ENCODE measurements at places on chromosomes 2 and 18.

GRCh38 chr2:215188078-215188477, 49.7 kb upstream of the ABCA12 start:
- no peak for DNase-seq

GRCh38 chr2:55771612-55772011, 78.0 kb upstream of the PNPT1 start:
- DNase-seq = no peak

DNA sequence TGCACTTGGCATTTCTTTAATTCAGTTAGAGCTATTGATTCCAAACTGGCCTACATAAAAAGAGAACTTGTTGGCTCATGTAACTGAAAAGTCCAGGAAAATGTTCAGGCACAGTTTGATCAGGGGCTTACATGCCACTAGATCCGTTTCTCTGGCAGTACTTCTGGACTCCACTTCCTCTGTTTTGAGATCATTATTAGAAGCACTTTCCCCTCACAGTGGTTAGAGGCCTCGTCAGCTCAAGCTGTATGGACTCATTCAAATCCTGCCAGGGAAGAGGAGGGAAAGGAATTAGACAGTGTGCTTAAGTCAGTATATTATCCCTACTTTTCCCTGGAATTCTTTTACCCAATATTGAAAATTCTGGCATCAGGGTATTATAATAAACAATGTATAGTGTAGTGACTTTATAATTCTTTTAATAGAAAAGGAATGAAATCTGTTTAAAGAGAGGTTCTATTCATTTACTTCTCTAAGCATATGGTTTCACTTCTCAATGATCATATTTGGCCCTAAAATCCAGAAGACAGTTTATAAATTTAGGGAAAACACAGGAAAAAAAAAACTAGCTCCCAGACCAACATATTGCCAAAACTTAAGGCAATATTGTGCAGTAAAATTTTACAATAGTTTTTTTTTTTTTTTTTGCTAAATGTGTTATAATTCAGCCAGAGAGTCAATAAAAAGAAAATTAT, 92.0 kb downstream of the ARMC9 start:
- DNase-seq = no peak

- no peak for DNase-seq
Measured at GRCh38 chr2:160703648-160704585, 210.3 kb upstream of the RBMS1 start.

- DNase-seq = no peak
Measured at GRCh38 chr18:8942021-8942908, 160.2 kb upstream of the NDUFV2 start.

DNA sequence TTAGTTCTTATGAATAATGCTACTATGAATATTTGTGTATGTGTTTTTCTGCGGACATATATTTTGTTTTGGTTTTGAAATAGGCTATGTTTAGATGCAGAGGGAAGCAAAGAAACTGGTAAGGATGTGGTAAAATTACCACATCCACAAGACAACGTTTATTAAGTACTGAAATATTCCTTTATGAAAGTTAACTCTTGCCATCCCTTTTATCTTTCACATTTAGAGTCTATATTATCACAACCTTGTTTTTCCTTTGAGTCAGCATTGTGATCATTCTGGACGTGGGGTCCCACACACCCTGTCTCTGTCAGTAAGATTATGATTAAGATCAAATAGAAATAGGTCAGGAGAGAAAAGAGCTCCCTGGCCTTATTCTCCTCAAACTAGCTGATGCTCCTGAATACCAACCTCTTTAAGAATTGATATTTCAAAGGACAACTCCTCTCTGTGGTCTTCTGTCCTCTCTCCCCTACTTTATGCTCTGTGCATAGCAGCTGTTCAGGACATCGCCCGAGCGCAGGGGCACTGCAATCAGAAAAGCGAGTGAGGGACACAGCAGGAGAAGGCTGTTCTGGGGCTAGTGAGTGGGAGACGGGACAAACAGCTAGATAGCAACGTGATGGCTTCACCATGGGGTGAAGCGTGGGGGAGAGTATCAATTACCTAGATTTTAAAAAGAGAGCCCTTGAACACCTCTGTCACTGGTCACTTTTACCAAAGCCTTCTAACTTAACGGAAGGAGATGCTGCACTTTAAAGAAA, 12.2 kb downstream of the METAP1D start:
- no peak for DNase-seq

DNA sequence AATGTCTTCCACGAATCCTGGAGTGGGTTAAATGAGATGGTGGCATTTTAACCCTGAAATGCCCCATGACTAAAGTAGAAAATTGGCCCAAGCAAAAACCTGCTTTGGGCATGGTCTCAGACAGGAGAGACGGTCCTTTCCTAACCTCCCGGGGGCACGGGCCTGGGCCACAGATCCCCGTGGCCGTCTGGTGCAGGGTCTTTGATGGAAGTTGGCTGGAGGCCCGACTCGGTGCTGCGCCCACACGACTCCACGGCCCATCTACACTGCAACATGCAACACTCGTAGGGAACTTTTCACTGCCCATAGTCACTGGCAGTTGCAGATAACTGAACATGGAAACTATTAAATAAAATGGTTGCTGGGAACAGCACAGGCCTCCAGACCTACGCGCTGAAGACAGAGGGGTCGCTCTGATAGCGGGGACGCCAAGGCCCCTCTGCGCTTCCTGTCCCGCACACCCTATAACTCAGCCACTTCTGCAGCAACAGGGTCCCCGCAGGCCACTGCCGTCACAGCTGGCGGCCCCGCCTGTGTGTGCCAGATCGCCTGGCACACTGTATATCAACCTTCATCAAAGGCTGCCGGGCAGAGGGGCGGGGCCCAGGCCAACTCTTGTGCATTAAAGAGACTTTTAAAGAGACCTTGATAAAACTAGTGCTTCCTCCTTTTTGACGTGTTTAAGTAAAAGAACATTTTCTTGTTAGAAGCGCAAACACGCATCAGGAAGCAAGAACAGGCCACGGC, 214.1 kb downstream of the TWIST2 start:
- no peak for DNase-seq

DNA sequence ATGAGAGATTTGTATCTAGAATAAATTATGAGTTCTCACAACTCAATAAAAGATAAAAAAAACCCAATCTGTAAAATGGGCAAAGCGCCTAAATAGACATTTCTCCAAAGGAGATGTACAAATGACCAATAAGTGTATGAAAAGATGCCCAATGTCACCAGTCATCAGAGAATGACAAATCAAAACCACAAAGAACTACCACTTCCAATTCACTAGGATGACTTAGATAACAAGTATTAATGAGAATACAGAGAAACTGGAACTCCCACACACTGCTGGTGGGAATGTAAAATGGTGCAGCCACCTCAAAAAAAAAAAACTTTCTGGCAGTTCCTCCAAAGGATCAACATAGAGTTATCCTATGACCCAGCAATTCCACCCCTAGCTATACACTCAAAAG, 17.4 kb upstream of the COL6A3 start:
- no peak for DNase-seq

DNA sequence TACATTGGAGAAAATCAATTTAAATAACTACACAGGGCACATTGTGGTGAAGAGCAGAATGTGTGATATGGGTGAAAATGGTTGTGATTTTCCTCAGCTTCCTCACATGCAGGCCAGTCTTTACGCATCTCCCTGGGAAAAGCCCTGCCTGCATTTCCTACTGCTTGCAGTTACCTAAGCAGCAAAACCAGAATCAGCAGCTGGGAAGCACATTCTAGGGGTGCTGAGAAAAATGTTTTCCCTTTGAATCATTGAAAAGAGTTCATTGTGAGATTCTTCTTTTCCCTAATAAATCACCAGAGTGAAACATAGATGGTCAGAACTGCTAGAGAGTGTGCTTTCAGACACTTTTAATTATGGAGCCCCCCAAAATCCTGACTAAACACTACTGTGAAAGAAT, 656.0 kb downstream of the TDRD15 start:
- no peak for DNase-seq

- DNase-seq = no peak
Measured at GRCh38 chr2:48220501-48220900, 309.5 kb upstream of the STON1 start.

DNA sequence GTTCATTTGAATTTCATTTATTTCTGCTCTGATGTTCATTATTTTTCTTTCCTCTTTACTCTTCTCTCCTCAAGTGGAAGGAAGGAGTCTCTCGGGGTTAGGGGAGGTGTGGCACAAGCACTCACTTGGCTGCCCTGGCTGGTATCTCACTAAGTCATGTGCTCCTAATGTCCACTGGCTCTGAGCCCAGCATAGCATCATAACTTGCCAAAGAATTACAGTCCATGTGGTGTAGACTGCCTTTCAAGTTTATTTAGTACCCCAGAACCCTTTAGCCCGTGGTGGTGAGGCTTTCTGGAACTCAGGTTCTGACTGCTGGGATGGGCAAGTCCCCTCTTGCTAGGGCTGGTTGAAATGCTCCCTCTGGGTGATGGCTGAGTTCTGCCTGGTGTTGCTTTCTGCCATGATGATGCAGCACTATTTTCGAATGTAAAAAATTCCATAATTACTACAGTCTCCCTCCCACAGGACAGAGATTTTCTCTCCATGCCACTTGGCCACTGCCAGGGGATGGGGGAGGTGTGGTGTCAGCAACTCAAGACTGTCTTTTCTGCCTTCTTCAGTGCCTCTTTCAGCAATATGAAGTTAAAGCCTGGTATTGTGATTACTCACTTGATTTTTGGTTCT, 22.2 kb downstream of the SPAG16 start:
- DNase-seq = no peak

DNA sequence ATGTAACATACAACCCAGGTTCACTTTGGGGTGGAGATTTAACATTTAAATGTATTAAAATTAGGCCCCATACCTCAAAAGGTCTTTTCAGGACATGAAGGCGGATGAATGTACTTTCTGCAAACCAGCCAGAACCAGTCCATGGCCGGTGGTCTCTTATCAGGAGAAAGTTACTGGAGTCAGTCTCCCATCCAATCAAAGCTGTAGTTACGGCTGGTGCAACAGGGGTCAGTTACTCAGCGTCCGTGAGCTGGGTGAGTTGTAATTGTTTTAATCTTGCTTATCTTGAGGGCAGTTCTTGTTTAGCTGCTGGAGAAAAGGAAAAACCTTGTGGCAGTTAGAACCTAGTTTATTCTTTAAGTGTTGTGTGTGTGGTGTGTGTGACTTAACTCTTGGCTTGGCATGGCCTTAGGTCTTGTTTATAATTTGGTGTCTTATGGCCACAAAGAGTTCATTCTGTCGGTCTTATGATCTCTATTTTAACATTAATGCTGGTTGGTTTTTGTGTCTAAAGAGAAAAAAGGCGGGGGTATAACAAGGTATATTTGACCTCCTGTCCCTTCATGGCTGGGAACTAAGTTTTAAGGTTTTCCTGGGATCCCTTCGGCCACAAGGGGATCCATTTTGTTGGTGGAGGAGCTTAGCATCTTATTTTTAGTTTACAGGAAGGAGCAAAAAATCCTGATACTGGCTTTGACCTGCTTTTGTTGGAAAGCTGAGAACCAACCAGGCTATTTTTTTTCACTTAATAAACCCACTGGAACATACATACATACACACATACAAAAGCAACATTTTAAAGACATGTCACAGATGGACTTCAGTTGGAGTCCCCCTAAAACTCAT, 143.5 kb upstream of the NCK2 start:
- no peak for DNase-seq

GRCh38 chr2:49936965-49937364, 782.6 kb upstream of the FSHR start:
- no peak for DNase-seq

DNA sequence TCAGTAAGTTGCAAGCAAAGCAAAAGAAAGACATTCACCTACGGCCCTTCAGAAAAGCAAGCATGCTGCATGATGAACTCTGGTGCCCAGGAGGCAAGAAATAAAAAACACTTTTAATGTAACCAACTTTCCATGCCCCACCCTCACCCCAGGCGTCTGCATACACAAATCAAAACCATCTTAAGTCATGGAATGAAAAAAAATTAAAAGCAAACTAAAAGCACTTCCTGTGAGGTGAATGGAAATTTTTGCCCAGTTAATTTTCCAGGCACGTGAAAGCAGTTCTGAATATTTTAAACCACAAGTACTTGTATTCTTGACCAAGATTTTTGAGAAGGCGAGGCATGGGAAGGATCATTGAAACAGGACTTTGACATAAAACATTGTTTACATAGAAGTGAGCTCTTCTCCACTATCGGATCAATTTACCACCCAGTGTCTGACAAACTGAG, 2.5 kb upstream of the ICOS start:
- DNase-seq = no peak

- no peak for DNase-seq
Measured at GRCh38 chr2:226892729-226893128, 56.9 kb downstream of the RHBDD1 start.

GRCh38 chr18:63258749-63259566, 60.6 kb downstream of the BCL2 start:
- DNase-seq = no peak

DNA sequence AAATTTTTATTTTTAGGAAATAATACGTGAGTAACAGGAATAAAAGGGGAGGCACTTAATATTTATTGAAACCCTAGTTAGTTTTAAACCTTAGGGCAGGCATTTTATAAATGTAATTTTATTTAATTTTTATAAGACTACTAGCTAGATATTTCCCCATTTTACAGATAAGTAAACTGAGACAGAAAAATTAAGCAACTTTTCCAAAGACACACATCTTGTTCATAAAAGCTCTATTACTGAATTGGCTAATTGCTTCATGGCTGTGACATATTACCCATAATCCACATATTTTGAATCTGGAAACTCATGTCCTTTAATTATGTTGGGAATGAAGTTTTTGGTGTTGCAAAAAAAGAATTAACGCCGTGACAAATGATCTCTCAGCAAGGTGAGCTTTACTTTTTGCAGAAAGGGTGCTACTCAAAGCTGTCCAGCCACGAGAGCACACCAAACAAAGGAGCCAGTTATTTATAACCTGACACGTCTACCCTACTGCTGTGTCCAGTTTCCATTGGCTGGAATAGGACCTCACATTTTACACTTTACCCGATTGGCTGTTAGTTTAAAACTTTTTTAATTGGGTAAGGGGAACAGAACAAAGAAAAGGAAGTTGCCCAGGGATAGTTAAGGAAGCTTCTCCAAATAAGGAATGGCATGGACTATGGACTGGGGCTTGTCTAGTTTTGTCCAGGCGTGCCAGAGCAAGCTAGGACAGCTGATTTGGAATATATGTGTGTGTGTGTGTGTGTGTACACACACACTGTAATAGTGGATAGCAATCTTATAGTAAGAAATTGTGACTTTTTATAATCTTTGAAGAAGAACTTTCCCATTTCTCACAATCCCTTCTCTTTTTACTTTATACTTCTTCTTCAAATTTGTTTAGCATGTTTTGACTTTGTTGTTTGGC, 54.2 kb downstream of the COMMD1 start:
- no peak for DNase-seq

GRCh38 chr18:23972453-23972852, 42.1 kb upstream of the TTC39C start:
- no peak for DNase-seq

GRCh38 chr18:23178661-23179081, 43.4 kb downstream of the CABLES1 start:
- DNase-seq = no peak

DNA sequence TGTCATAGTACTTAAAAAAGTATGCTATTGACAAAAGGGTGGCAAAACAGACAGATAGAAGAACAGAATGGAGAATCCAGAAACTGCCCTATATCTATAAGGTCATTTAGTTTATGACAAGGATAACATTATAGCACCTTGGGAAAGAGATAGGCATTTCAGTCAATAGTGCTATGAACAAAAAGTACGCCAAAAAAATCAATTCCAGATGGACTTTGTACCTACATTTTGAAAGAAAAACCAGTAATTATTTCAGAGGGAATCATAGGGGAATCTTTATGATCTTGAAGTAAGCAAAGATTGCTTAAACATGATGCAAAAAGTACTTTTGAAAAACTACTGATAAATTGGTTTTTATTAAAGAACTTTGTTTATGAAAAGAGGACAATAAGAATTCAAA, 59.9 kb upstream of the SETBP1 start:
- no peak for DNase-seq

Data from right atrium auricular region (tissue), 2 donors.